Mucosa of descending colon (tissue), 3 donors: ENCODE measurements at places on chromosomes 7 and 10. TPM values are rescaled to one million over a fixed set of nuclear protein-coding genes. Genes with fewer than 3 reads are reported as not detected.

ZNF25 gene
- total RNA-seq: 4.0 TPM

DNA sequence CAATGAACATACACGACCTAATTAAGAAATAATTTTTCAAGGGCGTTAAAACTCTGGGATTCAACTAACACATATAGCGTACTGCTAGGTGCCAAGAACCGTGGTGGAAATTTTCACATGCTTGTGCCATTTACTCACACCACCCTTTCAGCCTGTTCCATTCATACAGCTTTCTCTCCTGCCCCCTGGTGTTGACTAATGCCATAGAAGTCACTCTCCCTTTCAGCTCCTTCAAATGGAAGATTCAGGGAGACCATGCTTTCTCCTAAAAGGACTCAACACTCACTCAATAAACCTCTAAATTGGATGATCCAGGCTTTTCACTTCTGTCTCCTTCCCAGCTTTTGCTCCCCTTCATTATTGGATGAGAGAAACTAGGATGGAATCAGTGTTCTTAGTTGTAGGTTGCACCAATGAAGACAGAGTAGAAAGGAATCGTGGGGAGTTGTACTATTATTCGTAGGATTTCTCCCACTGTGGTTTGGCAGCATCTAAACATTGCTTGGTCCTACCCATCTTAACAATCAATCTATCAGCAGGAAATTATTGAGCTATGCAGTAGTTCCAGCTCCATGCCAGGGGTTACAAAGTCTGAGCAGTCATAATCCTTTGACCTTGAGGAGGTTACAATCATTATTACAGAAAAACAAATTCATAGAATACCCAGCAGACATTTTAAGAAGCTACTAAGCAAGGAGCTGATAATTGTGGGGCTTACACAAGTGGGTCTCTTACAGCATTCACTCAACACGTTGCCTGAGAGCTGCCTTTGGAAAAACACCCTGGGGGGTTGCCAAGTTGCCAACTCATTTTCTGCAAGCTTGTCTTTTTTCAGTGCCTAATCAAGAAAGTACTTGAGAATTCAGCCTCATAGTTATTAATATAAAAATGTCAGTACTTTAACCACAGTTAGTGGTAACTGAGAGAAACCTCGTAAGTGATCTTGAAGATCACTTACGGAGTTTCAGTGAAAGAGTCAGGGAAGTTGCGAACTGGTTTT is 2.8 kb upstream of the PPP1R3C start:
- no peak for DNase-seq

SLC18A3 gene
- 1.6 TPM for total RNA-seq

- peak; percentile 39 for DNase-seq
Measured at GRCh38 chr10:73414230-73414945, 530 bp upstream of the ANXA7 start.

DNA sequence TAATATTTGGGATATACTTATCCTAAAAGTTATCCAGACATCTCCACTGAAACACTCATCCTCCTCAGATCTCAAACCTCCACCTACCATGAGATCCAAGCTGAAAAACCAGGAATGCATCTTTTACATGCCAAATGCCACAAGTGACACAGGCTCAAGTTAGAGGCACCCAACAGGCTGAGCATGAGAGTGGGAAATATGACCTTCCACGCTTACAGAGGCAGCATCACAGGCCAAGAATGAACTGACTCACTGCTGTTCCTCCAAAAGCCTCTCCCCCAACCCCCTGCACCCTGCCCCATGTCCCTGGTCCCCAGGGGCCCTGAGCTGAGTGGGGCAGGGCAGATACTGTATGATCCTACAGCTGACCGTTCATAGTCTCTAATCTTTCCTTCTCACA is 4.8 kb upstream of the MTPAP start:
- no peak for DNase-seq

DNA sequence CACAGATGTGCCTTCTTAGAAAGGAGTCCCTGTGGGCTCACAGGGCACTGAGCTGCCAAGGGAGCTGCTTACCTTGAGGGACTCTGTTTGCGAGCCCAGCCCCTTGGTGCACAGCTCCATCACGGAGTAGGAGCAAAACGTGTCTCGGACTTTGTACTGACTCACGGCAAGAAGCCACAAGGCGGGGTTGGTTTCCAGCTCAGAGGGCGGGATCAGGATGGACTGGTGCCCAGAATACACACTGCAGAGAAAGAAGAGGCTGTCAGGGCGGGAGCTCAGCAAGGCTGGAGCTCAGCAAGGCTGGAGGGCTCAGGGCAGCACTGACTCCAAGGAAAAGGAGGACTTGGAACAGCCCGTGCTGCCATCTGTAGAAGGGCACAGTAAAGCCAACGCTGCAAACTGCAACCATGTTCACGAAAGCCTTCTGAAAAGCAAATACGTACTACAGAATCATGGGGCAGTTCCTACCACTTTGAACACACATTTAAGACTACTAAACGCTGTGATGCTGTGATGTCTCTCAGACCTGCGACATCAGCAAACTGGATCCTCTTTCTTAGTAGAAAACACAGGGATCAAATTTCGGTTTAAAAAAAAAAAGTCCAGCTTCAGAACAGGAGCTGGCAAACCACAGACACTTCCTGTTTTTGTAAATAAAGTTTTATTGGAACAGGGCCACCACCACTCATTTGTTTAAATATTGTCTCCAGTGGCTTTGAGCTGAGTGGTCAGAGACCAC is 194.3 kb downstream of the ZMYND11 start:
- peak; percentile 88 for DNase-seq
